ENCODE measurements at places on chromosomes 5 and 9.

DNA sequence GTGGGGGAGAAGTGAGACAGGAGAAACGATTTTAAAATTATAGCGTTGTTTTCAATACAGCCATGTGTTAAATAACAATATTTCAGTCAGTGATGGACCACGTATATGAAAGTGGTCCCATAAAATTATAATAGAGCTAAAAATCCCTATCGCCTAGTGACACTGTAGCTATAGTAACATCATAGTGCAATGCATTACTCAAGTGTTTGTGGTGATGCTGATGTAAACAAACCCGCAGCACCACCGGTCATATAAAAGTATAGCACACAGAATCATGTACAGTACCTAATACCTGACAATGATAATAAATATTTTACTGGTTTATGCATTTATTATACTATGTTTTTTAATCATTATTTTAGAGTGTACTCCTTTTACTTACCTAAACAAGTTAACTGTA is 407.4 kb upstream of the SEMA6A start:
- DNase-seq: no peak

DNA sequence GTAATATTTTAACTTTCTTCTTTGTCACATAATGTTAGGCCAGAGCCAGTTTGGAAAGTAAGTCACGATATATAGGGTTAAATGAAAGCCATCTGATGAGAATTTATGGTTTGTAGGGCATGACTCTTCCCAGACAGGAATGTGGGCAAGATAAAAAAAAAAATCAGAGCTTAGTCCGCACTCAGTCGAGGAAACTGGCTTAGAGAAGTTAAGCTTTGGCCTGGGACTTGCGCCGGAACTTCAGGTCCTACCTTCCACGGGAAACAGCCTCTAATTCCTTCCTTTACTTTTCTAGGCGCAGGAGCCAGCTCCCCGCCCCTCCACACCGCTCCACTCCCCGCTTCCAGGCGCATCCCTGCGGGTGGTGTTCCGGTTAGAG is 475 bp downstream of the DDX31 start:
- no peak for DNase-seq

DNA sequence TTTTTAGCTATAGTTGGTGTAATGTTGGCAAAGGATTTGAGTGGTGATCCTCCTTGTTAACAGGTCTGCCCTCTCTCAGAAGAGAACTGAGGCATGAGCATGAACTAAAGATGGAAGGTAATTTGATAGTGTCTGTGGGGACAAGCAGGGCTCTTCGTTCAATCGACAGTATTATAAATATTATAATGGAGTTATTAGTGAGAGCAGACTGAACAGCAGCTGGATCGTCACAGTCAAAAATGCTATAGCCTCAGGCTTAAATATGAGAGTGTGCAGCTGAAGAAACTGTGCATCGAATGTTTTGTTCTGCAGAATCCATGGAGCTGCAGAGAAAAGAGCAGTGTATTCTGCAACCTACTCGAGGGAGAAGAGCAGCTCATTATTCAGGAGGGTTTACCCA is 757.3 kb downstream of the DNAH5 start:
- DNase-seq: no peak

DNA sequence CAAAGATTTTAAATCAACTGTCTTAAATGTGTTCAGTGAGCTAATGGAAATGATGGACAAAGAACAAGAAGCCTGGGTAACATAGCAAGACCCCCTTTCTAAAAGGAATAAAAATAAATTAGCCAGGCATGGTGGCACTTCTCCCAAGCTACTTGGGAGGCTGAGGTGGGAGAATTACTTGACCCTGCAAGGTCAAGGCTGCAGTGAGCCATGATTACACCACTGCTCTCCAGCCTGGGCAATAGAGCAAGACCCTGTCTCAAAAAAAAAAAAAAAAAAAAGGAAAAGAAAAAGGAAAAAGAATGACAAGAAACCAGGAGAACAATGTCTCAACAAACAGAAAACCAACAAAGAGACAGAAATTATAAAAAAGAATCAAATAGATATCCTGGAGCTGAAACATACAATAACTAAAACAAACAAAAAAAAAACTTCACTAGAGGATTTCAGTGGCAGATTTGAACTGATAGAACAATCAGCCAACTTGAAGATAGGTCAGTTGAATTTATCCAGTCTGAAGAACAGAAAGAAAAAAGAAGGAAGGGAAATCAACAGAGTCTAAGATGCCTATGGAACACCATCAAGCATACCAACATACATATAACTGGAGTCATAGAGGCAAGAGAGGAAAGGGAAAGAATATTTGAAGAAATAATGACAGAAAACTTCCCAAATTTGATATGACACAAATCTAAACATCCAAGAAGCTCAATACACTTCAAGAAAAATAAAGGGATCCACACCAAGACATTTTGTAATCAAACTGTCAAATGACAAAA is 16.8 kb upstream of the SLC35D2 start:
- no peak for DNase-seq

DNA sequence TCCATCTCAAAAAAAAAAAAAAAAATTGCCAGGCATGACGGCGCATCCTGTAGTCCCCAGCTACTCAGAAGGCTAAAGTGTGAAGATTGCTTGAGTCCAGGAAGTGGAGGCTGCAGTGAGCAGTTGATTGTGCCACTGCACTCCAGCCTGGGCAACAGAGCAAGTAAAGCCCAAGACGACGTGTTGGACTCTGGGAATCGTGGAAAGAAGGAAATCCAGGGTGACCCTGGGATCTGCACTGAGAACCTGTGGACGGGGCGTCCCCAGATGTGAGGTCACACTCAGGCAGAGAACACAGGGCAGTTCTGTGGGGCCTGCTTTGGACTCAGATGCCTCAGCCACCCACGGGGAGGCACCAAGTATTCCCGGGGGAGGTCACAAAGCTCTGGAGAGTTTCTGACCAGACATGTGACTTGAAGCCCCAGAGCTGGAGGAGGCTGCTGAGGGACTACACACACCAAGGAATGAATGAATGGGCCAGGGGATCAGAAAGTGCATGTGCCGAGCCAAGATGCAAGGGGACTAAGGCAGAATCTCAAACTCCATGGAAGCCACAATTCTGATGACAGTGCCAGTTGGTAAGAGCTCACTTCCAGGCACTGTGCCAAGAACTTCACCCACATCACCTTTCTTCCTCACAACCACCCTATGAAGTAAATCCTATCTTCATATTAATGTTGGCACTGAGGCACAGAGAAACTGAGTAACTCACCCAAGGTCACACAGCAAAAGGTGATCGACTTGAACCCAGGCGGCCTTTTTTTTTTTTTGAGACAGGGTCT is 12.9 kb downstream of the DYNC2I2 start:
- DNase-seq: no peak

- no peak for DNase-seq
Observed at GRCh38 chr5:148620696-148621095, 33.6 kb downstream of the HTR4 start.

DNA sequence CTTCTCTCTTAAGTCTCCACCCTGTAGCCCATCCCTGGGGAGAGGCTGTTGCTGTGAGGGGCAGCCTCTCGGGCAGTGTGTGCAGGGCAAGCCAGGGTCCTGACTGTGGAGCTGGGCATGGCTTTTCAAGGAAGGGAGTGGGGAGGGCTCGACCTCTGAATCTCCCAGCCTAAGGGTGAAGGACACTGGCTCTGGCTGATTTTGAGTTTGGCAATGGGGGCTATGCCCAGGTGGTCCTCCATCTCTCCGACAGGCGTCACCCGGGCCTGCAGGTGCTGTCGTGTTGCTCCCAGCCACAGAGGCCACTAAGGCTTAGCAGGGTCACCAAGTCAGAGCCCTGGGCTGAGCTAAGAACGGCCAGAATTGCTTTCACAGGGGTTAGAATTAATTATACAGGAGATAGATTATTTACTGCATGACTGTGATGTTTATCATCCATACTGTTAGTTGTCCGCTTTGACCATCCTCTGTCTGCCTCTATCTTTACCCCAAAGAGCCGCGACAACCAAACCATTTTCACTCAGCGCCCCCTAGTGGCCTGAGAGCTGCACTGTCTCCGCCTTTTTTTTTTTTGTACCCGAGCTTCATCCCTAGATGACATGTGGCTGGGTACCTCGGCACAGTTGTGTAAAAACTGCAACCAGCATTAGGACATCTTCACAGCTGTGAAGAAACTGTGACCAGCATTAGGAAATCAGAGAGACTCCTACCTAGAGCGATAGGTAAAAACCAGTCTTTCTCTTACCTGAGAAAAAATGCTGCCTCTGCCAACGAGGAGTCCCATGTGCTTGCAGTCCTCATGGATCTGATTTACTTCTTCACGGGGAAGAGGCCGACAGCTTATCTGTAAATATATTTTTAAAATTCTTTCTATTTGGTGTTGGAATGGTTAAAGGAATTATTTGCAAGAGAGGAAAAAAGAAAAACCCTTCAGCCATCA is 44.5 kb downstream of the AGXT2 start:
- peak; percentile 19 for DNase-seq

- no peak for DNase-seq
Observed at GRCh38 chr5:180391276-180391675, 38.1 kb upstream of the GFPT2 start.

Measured in stimulated activated CD8-positive, alpha-beta memory T cell treated with anti-CD3 and anti-CD28 coated beads, Interleukin-4, amount 100 ng/mL, for 24 hours (primary cell).